GM12891 (cell line): ENCODE measurements at places on chromosomes 2 and 18.

DNA sequence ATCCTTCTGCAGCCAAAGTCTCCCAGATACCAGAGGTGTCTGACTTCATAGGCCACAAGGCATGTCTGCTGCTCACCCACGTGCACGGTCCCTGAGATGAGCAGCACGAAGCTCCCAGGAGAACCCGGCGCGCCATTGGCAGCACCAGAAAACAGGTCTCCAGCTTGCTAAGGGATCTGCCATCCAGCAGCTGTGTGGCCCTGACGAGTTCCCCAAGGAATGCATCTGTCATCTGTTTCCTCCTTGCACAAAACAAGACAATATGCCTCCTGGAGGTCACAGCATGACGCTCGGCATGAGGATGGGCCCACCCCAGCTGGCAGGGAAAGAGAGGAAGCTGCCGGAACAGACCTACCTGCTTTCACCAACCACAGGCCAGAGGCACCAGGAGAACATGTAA, 29.2 kb downstream of the HS6ST1 start:
- no peak for DNase-seq

- peak; percentile 71 for DNase-seq
These were observed 1.3 kb downstream of the HS6ST1 start for GRCh38 chr2:128317181-128317898.

GRCh38 chr2:1430491-1430890, 17.2 kb downstream of the TPO start:
- DNase-seq: no peak

DNA sequence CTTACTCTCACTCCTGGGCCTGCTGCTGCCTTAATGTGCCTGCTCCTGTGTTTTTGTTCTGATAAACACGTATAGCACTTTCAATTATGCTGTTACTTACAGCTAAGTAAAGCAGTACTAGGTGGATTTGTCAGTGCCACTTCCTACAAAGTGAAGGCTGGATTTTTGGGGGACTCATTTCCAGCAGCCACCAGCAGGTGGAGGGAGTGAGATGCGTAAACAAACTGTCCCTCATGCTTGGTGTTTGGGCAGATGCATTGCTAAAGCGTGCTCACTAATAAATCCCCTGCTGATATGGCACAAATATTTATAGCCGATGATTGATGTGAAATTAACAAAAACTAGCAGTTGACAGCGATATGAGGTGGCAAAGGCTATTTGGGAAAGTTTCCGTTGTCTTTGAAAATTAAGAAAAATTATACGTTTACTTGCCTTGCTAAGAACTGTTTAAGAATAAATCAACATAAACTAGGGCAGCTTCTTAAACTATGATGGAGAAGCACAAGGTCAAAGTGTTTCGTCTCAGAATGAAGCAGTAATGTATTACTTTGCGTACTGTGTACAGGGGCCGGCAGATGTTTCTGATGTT, 101.7 kb downstream of the AGAP1 start:
- DNase-seq: peak; percentile 49

DNA sequence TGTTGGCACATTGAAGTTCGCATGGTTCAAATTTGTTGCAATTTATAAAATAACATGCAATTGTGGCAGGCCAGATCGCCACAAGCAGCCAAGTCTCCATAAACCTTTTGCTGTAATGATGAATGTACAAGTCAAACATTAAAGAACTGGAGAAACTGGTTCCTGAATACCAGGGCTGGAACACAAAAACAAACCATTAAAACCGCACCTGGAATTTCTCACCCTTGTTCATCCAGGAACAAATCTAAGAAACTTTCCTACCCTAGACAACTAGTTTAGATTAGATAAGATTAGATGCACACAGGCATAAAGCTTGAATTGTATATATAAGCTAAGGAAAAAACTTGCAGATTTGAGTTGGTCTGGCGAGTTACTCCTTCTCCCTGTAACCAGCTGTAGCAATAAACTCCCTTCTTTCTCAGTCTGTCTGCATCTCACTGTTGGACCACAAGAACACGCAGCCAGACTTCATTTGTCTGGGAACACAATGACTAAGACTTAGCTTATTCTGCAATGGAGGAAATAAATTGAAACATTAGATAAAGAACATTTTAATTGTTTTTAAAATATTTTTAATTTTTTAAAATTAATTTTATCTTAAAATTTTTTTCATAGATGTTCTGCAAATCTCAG, 1835.5 kb upstream of the LRRTM1 start:
- no peak for DNase-seq

- no peak for DNase-seq
These were observed 101.5 kb downstream of the LDLRAD4 start for GRCh38 chr18:13320096-13320495.

DNA sequence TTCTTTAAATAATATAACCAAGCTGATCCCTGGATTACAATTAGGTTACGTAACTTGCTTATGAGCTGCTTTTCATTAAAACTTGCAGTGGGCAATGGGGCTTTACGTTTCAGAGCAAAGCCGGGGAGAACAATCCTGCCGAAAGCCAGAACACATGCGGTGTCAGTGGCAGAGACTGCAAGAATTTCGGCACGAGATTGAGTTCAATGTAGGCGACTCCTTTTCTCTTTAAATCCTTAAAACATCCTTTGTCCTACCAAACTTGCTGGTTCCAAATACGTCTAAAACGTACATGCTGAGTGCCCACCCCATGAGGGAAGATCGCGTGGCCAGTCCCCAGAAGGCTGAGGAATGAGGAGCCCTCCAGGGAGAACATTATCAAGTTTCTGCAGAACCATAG, 36.8 kb upstream of the NCOA1 start:
- no peak for DNase-seq

GRCh38 chr2:11033114-11033513, 121.4 kb downstream of the KCNF1 start:
- no peak for DNase-seq

GRCh38 chr2:179335732-179336131, 71.1 kb upstream of the SESTD1 start:
- DNase-seq: no peak

GRCh38 chr2:190350371-190350770, 7.0 kb downstream of the INPP1 start:
- no peak for DNase-seq

GRCh38 chr2:137252934-137253333, 487.6 kb downstream of the THSD7B start:
- DNase-seq: no peak

GRCh38 chr2:88199912-88200682, 30.0 kb downstream of the THNSL2 start:
- no peak for DNase-seq

DNA sequence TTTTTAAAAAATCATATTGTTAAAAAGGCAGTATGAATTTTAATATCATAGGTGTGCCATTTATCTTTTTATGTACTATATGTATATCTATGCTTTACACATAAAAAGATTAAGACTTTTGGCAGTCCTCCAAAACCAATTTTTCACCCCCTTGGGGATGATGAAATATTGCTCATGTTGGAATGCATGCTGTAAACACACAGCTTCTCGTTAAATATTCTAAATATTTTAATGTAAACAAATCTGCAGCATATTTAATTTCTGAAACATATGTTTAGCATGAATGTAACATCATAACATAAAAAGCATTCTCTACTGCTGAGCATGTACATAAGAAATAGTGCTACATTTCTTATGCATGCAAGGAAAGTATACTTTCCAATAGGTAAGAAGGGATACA, 484.3 kb upstream of the LRATD1 start:
- DNase-seq: no peak

DNA sequence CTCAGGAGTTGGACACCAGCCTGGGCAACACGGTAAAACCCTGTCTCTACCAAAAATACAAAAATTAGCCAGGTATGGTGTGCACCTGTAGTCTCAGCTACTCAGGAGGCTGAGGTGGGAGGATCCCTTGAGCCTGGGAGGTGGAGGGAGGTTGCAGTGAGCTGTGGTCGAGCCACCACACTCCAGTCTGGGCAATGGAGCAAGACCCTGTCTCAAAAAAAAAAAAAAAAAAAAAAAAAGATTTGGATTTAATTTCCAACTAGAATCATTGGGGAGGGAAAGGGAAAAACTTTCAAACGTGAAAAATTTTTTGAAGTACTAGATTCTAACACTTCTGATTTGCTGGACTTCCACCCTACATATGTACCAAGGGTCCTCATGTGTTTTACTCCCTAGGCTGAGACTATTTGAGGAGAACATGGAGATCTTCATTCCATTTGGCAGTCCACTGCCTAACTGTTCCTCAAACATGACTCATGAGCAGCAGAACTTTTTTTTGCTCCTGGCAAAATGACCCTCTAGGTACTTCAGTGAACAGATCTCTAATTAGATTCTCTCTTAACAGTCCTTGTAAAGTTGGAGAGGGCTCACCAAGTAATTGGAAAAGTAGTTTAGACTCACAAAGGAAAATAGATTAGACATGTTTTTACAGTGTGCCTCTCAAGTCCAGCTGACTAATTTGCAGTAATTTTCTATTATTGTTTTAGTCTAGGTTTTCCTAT, 267.6 kb downstream of the METTL4 start:
- no peak for DNase-seq

DNA sequence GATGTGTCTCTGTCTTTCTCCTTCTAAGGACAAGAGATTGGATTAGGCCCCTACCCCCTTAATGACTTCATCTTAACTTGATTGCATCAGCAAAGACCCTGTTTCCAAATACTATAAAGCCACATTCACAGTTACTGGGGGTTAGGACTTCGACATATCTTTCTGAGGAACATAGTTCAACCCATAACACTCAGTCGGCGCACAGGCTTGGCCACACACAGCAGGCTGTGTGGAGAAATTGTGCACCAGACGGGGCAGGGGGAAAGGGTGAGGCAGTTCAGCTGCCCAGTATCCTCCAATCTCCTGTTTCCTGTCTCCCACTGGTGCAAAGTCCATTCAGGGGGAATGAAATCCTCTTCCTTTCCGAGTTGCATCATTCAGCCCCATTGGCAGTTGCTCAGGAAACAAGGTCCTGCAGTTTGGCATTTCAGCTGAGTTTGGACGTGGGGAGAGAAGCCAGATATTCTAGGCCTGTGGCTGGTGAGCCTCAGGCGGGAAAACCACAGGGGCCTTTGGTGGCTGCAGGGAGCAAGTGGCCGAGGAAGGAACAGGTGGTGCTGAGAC, 9.4 kb upstream of the RAPGEF4 start:
- DNase-seq: no peak

DNA sequence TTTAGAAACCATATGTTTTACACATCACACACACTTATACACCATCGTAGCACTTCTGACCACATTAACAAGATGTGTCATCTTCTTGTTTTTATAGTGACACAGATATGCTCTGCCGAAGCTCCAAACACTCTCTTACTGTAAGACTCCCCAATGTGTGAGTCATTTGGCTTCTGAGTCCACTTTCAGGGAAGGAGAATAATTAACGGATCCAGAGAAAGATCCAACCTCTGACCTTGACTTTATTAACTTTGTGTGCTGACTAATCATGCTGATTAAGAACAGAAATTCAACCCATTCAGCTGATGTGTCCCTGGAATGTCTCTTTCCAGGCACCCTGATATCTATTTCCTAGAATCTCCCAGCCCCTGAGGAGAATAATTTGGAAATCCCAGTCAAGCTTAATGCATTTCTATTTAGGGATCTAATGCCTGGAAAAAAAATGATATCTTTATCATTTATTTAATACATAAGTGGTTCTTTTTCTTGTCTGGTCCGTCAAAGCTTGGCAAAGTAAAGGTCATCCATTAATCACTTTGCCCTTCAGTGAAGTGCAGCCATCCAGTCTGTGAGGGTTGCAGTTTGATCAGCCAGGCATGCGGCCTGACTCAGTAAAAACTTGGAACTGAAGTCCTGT, 615.8 kb upstream of the SYT4 start:
- no peak for DNase-seq

DNA sequence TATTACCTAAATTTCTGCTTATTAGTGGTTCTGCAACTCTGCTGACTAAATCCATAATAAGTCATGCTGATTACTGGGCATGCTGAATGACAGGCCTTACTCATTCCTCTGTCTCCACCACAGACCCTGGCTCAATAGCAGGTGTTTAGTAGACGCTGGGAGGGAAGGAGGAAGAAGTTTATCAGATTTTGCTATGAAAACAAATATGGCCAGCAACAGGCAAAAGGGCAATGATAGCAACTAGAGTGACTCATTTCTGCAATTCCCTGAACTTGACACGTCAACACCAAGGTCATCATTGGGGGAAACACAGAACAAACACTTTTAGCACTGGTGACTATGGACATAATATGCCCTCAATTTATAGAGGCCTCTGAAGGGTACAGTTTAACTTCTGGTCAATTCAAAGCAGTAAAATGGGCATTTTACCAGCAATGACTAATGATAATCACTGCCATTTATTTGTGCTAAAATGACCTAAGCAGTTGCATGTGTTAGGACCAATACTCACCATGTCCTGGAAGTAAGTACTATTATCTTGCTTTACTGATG, 35.2 kb downstream of the TMEM163 start:
- no peak for DNase-seq

DNA sequence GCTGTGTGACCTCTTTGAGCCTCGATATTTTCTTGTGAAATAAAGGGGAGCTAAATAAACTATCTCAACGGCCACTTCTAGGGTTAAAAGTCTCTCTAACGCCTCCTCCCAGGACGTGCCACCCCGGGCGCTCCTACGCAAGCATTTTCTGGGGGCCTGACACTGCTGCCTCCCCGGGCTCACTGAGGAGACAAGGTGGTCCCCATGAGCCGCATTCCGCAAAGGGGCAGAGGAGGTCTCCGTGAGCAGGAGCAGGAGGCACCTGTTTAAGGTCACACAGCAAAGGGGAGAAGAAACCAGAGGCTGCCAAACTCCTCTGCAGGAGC, 913 bp upstream of the WNT10A start:
- no peak for DNase-seq

GRCh38 chr2:242022550-242023290, 153.2 kb downstream of the RTP5 start:
- DNase-seq: no peak

DNA sequence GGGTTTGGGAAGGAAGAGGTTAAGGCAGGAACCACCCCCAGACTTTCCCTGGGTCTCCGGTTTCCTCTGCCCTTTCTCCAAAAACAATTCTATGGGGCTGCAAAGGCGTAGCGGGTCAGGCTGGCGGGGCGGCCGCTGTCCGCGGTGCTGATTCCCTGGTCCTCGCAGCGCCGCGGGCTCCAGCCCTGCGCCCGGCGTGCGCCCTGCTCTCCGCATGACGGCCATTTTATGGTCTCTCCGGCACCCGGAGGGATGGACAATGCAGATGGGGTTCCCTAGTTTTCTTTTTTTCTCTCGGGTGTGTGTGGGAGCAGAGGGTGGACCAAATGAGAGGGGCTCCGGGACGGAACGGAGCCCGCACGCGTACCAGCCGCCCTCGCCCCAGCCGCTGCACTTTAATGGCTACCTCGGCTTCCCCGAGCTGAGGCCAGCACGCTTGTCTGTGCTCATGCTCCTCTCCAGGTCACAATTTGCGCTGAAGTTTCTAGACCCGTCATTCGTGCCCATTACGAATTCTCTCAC, 1.6 kb downstream of the ST8SIA3 start:
- DNase-seq: peak; percentile 39
